Fibroblast of skin of right biceps (primary cell): ENCODE measurements at places on chromosomes 13 and 19.
A peak's percentile ranks its signal among the peaks of the same experiment; 100 is the strongest.

GRCh38 chr13:71306821-71307220 is 560.2 kb downstream of the DACH1 start:
- DNase-seq, result no peak

DNA sequence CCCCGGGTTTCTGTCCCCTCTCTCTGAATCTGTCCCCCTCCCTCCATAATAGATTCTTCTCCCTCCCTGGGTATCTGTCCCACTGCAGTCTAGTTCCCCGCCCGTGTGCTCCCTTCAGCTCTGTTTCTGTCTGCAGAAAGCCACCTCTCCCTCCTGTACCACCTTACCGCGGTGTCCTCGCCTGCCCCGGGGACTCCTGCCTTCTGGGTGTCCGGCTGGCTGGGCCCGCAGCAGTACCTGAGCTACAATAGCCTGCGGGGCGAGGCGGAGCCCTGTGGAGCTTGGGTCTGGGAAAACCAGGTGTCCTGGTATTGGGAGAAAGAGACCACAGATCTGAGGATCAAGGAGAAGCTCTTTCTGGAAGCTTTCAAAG is 1.3 kb downstream of the FCGRT start:
- DNase-seq, result no peak

DNA sequence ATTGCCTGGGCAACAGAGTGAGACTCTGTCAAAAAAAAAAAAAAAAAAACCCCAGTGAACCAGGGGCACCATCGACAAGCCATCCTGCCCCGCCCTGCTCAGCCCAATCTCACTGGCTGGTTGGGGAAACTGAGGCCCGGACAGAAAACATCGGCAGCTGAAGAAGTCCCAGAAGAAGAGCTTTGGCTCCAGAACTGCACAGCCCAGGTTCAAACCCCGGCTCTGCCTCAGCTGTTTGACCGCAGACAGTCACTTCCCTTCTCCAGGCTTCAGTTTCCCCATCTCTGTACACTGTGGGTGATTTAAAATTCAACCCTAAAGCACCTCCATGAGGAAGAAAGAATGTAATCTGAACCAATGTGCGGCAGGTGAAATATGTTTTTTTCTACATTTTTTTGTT is 9.4 kb upstream of the SEMA6B start:
- DNase-seq, result no peak

DNA sequence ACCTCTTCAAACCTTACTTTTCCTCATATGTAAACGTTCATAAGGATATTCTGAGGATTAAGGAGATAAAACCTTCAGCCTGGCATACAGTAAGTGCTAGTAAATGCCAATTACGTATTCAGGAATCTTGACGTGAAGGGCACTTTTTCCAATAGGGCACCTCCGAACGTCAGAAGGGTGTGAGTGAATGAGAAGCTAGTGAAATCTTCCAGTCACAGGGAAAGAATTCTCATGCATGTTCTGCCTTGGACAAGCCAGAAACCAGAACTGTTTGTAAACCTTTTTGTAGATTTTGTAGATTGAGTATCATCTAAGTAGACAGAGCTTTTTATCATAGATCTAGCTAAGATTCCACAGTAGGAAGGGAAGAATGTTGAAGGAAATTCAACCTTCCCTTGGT is 16.5 kb downstream of the DGKH start:
- no peak for DNase-seq

GRCh38 chr13:69579351-69579750 is 528.3 kb upstream of the ATXN8OS start:
- DNase-seq, result no peak

DNA sequence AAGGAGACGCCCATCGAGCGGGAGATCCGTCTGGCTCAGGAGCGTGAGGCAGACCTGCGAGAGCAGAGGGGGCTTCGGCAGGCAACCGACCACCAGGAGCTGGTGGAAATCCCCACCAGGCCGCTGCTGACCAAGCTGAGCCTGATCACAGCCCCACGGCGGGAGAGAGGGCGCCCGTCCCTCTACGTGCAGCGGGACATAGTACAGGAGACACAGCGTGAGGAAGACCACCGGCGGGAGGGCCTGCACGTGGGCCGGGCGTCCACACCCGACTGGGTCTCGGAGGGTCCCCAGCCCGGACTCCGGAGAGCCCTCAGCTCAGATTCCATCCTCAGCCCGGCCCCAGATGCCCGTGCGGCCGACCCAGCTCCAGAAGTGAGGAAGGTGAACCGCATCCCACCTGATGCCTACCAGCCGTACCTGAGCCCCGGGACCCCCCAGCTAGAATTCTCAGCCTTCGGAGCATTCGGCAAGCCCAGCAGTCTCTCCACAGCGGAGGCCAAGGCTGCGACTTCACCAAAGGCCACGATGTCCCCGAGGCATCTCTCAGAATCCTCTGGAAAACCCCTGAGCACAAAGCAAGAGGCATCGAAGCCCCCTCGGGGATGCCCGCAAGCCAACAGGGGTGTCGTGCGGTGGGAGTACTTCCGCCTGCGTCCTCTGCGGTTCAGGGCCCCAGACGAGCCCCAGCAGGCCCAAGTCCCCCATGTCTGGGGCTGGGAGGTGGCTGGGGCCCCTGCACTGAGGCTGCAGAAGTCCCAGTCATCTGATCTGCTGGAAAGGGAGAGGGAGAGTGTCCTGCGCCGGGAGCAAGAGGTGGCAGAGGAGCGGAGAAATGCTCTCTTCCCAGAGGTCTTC is 7.1 kb downstream of the MISP start:
- no peak for DNase-seq

GRCh38 chr13:95304453-95304852 is 3.2 kb upstream of the ABCC4 start:
- DNase-seq, result no peak

DNA sequence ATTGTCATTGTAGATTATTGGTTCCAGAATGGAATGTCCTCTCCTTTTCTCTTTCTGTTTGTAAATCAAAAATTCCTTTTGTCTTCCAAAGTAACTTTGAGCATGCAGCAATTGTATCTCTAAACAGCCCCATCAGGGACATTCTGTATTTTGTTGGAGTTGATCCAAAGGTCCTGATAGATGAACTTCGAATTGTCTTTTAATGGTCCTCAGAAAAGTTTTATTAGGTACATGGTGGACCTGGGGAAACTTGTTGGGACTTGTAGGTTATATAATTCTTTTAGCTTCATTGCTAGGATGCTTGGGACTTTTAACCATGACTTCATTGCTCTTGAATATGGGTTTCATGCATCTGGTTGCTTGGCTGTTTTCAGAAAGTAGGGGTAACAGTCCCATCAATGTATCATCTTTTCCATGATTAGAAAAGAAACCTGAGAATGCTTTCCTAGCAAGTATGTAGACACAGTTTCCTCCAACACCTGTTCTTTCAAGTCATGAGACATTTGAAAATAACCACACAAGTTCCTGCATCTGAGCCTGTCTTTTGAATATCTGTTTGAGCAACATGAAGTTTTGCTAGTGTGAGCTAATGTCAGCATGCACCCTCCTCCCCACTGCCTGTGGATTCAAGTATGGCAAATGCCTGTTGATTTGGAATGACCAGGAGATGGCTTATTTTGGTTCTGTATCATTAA is 413.1 kb downstream of the KCNRG start:
- no peak for DNase-seq

GRCh38 chr19:29815231-29815630 is 3.4 kb downstream of the CCNE1 start:
- no peak for DNase-seq

- DNase-seq, result no peak
These were observed 79.7 kb downstream of the GADD45B start for GRCh38 chr19:2555422-2556220.

DNA sequence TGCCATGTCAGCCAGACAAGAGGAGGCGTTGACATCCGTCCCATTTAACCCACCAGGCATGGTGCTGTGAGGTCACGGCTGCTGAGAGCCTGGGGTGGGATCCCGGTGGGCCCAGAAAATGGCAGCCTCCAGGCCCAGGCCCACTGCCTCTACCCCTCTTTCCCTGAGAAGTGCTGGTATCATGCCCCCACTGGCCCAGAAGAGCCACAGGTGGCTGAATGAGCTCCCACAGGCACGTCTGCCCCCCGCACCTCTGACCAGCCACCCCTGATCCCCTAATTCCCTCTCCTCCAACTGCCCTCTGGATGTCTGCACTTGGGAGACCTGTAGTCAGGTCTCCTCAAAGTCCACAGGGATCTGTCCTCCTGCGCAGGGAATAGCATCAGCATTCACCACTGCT is 37.3 kb upstream of the KCTD15 start:
- no peak for DNase-seq

DNA sequence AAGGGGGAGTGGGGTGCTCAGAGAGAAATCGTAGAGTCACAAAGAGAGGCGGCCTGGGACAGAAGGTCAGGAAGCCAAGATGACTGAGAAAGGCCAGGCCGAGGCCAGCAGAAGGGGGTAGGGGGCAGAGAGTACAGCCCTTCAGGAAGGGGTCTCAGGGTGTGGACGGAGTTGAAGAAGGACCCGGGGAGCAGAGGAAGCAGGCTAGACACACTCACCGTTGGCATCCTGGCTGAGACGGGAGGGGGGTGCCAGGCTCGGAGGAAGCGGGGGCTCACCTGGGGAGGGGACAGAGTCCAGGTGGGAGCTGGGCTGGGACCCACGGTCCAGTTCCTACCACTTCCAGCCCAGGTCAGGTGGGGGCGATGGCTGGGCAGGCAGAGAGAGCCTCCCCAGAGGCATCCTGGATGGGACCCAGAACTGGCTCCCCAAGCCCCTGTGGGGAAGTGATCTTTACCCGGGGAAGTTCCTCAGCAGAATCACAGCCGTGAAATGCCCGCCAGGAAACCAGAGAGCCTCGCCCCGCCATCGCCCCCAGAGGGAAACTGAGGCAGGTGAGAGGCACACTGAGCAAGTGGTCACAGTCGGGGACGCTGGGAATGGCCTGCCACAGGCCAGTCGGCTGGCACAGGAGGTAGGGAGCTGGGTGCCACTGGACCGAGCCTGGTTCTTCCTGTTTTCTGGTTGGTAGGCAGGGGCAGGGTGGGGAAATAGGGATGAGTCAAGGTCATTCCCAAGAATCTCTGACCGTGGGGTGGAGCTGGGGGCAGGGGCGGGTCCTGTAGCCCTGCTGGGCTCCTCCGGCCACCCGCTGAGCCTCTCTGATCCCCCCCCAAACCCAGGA is 1.4 kb downstream of the MATK start:
- no peak for DNase-seq

DNA sequence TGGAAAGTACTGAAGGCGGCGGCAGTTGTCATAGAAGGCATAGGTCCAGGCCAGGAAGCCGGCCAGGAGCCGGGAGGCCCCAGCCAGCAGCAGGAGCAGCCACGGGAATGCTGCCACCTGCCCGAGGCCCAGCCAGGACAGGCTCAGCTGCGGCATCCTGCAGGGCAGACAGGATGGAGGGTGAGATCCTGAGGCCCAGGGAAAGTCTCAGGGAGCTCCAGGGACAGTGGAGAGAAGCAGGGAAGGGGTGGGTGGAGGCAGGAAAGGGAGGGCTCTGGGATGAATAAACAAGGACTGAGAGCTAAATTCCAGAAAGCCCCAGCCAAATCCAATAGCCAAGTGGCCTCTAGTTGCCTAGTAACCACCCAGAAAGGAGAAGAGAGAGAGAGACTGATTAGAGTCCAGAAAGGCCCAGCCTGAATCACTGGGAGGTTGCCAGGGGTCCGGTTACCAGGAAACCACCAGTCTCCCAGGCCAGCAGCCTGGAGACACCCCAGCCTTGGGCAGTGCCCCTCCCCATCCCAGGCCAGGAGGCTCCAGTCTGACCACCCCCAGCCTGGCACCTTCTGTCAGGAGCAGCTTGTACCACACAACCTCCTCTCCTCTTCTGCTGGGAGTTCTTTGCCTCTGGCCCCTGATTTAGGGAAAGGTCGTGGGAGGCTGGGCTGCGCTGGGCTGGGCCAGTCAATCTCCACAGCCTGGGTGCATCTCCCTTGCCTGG is 7.5 kb upstream of the OR10H5 start:
- DNase-seq, result no peak

DNA sequence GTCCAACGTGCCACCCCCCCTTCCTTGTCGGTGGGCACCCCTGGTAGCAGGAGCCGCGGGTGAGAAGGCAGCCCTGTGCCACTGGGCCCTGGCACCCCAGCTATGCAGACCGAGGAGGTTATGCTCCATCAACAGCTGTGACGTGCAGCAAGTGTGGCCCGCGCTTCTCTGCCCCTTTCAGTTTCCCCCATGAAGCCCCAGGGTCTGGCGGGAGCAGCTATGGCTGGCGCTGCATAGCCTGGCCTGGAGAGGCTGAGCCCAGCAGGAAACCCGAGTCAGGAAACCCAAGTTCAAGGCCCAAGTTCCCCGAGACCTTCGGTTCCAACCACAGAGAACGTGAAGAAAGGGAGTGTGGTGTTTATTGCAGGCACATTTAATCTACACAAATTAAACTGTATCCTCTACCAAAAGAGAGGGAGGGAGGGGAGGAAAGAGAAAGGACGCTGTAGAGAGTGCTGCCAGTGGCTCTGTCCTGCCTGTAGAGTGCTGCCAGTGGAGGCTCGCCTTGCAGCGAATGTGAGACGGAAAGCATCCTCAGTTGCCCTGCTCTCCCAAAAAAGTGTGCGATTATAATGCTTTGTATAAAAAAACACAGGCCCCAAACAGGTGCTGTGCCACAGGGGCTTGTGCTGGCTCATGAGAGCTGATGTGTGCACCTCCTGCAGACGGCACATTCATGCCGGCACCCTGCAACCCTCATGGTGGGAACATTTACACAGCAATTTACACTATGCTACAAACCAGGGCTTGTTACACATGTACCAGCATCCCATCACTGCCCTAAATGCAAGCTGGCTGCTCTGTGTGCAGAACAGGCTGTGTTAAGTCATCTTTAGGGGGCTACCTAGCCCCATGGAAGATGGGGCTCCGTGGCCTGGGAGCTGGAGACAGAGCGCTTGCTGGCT is 16.3 kb downstream of the POP4 start:
- DNase-seq, result peak; percentile 4

DNA sequence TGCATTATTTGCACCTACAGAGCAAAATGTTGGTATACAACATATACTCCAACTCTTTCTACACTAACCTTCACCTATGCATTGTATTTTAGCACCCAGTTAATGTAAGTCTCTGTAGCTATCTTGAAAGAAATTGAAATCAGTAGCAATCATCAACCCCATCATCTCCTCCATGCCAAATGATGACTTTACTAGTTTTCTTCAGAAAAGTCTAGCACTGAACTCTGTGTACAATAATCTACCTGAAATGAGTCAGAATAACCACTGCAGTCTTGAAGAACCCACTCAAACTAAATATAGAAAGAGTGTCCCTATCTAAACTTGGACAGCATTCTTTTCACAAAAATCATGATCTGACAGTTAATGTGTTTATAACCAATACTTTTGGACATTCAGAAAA is 9.8 kb downstream of the IRS2 start:
- peak; percentile 40 for DNase-seq

DNA sequence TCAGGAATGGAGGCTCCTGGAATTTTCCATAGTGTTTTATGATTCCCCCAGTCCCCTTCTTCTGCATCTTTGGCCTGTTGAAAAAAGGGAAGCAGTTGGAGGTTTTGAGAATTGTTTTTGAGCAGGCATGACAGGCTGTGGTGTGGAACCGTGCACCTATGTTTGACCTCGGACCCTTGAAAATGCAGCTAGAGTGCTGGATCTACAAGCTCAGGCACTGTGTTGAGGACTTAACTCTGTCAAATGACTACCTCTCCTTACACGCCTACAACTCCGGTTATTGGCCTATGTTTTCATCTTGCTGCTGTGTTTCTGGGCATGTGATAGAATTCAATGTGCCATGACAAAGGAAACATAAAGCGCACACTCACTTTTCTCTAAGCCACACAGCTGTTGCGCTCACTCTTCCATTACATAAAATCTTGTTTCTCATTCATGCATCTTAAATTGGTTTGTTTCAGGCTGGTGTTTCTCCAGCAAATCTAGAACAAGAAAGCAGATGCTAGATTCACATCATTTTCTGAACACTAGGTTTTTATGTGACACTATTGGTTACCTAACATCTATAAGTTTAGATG is 616.6 kb downstream of the FGF9 start:
- no peak for DNase-seq
